ENCODE measurements at places on chromosomes 7 and 10.

- DNase-seq: no peak
Observed at GRCh38 chr7:68776326-68776725, 821.9 kb upstream of the AUTS2 start.

GRCh38 chr10:5506246-5506645, 6.9 kb upstream of the CALML5 start:
- DNase-seq: no peak

DNA sequence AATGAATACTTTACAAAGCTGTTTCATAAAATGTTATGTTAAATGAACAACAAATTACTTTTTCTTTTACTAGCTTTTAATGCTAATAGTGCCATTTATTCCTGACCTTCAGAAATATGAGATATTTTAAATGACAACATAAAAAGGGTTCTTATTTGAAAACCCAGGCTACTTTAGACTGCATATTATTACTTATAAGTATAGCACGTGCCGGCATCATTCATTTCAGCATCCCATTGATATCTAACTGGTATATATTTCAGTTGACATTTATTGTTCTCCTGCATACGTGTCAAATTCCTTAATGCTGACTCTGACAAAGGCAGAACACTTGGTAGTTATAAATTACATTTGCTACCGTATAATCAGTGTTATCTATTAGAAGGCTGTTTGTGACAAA, 35.3 kb downstream of the PNLIPRP2 start:
- no peak for DNase-seq

DNA sequence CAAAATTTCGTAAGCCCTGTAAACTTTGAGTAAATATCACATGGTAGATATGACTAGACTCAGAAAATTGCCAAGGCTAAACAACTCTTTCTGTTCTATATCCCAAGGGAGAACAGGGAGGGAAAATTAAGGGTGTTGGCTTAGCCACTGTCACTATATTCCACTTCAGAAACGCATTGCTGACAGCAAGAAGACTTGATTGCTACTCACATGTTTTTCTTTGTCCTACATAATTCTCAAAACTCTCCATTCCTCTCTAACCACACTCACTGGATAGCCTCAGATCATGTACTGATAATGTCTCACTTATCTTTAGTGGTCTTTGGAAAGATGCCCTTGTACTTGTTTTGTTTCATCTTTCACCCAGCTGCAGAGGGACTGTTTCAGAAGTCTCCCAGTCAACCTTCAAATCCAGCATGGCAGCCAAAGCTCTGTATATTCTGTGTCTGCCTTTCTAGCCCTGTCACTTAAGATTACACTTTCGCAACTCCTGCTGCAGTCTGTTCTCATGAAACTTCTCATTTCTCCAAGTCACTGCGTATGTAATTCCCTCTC, 582.4 kb upstream of the FZD8 start:
- DNase-seq: no peak

DNA sequence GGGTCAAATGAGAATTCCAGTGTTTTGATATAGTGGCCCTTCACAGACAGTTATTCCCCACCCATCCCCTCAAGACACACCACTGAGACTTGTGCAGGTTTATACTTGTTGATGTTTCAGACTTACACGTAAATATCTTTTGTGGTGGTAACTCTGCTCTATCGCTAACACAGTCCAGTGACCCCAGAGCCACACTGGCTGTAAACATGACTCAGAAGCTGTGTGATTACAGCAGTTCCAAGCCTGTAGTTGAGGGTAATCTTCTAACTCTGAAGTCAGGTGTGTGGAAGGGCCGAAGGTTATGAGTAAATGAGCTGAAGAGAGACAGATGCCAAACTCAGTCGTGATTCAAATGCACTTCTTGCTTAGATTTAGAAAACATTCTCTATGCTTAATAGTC, 19.4 kb downstream of the NOBOX start:
- no peak for DNase-seq

DNA sequence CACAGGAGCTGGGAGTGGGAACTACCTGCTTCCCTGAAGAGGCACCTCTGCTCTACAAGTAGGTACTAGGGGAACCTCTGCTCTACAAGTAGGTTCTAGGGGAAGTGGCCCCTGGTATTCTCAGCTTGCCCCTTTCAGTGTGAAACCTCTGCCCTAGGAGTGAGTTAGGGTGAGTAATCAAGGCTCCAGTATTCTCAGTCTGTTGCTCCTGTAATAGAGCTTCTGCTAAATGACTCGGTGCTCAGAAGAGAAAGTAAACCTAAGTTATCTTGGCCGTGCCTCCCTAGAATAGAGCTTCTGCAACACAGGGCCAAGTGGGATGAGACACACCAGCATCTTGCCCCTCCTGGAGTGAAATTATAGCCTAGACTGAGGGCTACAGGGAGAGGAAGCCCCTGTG, 13.4 kb upstream of the RASSF4 start:
- no peak for DNase-seq

DNA sequence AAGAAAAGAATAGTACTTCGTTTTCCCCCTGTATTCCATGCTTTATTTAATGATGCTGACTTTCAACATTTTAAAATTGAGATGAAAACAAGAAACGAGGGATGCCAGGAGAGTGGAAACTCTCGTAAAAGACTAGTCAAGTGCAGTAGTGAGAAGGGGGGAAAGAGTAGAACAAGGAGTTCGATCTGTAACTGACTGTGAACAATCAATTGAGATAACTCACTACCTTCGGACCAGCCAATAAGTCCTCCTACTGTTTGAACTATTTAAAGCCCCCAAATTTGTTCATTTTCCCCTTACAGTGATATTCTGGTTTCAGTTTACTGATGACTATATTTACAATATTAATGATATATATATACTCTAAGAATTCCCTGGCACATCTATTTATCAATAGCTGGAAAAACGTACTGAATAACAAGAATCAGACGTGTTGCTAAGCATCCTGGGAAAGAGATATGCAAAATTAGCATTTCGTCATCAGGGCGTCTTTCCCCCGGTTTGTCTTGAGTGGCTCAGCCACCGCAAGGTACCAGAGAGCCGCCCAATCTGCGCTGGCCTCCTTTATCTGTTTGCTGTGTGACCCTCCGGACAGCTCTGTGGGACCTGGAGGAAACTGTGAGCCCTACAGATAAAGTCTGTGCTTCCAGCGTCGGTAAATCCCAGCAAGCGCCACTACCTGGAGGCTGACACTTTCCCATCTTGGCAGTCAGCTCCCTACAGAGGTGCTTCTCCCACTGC, 41.1 kb downstream of the PDIA4 start:
- DNase-seq: peak; percentile 94

- DNase-seq: no peak
Observed at GRCh38 chr10:119191881-119192280, 13.3 kb upstream of the PRDX3 start.

DNA sequence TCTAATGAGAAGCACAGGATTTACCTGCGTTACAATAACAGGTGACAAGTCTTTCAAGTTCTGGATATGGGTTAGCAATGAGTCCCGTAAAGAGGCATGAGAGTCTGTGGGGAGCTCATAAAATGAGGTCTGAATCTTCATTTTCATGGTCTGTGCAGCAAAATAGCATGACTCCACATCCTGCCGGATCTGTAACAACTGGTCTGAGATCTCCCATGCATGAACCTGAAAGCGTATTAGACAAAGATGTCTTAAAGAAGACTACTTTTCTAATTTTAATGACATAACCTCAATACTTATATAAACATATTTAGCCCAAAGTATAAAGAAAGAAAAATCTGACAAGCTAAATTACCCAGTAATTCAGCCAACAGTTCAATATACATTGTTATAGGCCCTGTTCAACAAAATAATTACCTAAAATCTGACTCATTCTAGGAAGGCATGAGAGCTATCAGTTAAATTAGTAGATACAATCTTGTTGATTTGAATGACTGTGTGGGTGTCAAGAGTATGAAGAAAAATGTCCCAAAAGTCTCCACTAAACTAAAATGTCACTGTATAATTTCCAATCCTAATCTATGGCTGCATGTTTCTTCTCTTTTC, 36.9 kb downstream of the TNPO3 start:
- no peak for DNase-seq

DNA sequence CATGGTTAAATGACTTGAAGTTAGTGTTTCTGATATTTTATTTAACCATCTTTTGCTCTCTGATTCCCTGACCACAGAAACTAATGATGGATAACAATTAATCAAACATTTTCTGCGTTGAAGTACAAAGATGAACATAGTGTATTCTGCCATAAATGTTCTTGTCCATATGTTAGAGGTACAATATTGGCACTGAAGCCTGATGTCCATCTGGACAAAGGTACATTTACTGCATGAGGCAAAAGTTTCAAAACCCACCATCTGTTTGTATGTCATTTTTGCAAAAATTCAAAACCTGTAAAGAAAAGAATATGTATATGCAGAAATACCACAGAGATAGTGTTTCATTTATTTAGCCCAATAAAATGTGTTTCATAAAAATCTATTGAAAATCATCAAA, 861.5 kb downstream of the ANKRD7 start:
- no peak for DNase-seq

GRCh38 chr7:148572067-148572522, 18.5 kb upstream of the C7orf33 start:
- peak; percentile 18 for DNase-seq

DNA sequence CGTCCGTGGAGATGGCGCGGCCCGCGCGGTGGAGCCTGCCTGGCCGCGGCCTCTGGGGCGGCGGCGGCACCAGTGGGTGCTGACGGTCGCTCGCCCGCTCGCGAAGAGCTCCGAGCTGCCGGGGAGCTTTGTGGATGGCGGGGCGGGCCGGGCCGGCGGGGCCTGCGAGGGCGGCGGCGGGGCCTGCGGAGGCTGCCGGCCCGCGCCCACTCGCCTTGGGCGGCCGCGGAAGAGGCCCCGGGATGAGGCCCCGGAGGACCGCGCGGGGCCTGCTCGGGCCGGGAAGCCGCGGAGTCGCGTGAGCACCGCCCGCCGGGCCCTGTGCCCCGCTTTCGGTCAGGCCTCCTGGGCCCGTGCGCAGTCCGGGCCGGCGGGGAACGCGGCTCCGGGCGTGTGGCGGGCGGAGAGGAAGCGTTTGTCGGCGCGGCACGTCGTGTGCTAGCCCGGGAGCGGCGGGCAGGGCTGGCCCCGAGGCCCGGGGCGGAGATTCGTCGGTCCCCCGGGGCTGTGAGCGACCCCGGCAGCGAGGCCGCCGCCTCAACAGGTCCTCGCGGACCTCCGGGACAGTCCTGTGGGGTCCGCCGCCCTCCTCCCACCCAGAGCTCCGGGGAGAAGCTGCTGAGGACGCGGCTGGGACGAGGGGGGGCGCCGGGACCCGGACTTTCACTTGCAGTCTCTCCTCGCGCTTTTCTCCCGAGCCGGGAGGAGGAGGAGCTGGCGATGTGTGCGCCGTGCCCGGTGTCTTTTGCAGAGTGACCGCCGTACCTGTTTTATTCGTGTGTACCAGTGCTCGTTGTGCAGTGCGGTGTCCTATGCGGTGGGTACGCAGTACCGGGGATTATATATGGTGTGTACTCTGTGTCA, 578 bp downstream of the ZMYND11 start:
- no peak for DNase-seq

DNA sequence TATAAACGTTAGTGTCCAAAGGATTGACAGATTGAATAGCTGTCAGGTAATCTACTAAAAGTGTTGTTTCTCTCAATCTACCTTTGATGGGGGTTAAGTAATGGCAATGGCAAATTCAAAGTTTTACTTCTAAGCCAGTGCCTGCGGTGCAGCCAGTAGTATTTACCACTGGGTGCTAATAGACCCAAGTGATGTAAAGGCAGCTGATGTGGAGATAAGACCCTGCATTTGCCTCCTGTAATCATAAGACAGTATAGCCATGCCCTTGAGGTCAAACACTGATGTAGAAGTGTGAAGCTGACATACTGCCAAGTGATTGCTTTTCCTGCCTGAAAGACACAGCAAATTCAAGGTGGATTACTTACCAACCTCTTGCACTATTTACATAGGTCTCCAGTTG, 572.0 kb downstream of the GRID1 start:
- DNase-seq: no peak

DNA sequence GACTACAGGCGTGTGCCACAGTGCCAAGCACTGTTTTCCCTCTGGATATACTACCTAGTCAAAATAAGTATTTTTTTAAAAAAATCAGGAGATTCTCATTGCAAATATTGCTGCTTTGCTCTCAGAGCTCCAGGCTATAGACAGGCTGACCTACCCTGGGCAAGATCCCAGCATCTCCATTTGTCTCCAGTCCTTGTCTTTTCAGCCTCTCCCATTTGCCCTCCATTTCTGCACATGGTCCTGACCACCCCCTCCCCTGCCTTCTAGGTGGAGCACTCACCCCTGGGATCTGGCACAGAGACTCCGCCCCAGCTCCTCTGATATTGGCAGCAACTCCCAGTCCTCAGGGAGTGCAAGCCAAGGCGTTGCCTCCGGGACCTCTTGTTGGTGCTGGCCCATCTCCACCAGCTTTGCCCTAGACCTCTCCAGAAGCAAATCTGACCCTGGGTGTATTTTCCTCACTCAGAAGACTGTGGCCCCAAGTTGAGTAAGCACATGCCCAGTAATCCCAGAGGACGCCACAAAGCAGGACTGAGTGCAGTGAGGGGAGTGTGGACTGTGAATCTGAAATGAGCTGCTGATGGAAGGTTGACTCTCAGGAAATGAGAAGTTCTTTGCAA, 120.6 kb downstream of the MTPAP start:
- no peak for DNase-seq

DNA sequence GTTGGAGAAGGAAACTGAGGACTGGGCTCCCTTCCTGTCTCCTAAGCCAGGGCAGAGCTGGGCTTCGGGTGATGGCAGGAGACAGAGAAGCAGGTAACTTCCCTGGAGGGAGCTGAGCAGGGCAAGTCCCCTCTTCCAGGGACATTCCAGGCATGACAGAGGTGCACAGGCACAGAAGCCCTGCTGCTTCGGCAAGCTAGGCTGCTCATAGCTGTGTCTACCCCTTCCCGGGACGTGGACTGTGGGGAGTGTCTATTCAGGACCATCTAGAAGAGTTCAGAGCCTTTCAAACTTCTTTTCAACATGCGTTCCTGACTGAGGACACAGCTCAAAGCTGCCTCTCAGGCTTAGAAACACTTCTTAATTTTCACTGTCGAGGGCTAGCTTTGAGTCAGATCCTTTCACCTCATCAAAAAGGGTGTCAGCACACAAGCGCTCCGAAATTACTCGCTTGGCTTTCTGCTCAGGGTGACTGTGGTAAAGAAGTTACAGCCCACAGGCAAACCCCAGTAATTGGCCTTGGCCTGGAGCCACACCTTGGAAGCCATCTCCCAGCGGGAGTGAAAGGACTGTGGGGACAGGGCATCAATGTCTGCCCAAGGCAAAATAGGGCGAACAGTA, 63.7 kb upstream of the STEAP1B start:
- no peak for DNase-seq
